ENCODE measurements at places on chromosomes 7 and 10.

DNA sequence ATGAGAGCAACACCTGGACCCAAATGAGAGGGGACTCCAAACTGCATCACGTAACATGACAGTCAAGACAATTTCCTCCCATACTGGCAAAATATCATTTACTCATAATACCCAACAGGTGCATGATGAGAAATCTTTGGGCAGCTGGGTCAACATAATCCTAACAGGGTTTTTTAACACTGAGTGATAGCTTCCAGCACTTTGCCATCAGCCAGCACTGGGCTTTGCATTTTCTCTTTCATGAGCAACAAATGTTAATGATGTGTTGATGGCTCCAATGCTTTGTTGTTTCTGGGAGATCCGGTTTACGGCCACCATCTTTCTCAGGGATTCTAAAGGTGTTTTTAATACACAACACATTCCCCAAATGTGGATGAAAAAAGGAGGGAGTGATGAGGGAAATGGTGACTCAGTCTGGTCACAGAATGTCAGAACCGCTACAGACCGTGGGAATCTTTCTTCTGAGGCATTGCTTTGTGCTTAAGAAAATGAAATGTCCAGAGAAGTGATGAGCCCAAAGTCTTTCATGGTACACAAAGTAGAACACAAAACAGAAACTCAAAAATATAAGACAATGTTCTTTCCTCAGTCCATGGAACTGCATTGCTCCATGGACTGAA, 705.7 kb upstream of the IGFBP3 start:
- DNase-seq = no peak

DNA sequence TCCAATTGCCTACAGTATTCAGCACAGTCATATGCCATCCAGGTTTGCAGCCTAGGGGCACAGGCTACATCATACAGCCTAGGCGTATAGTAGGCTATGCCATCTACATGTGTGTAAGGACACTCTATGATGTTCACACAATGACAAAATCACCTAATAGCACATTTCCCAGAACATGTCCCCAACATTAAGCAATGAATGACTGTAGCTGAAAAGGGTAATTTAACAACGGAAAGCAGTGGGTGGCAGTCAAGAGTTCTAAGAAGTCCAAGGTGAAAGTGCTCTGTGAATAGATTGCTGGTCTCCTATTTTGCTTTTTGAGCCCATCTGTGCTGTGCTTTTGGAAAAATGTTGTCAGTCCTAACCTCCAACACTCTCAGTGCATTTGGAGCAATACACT, 162.6 kb downstream of the KLF6 start:
- no peak for DNase-seq

DNA sequence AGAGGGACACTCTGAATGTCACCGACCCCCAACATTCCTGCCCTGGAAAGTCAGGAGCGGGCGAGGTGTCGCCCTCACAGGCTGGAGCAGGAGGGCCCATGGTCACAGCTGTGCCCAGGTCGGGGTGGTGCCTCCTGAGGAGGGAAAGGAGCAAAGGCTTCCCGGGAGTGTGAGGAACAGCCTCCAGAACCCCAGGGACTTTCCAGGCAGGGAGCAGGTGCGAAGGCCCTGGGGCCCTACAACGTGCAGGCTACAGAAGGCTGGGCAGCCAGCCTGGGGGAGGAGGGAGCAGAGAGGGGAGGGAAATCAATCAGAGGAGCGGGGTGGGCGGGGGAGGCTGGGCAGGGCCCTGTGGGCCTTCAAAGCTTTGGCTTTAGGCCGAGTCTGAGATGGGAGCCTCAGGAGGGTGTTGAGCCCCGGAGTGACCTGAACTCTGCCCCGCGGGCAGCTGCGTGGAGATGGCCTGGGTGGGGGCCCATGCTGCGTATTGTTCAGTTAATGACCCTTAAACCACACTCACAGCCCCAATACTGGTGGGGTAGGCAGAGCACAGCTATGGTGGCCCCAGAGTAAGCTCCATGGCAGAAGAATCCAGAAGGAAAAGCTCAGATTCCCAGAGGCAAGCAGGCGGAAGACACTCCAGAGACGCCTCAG, 44.2 kb upstream of the PPP2R2D start:
- no peak for DNase-seq

- DNase-seq = no peak
These were observed 20.3 kb upstream of the CPXM2 start for GRCh38 chr10:123911866-123912265.

GRCh38 chr7:55651057-55651456, 78.8 kb upstream of the VOPP1 start:
- no peak for DNase-seq

DNA sequence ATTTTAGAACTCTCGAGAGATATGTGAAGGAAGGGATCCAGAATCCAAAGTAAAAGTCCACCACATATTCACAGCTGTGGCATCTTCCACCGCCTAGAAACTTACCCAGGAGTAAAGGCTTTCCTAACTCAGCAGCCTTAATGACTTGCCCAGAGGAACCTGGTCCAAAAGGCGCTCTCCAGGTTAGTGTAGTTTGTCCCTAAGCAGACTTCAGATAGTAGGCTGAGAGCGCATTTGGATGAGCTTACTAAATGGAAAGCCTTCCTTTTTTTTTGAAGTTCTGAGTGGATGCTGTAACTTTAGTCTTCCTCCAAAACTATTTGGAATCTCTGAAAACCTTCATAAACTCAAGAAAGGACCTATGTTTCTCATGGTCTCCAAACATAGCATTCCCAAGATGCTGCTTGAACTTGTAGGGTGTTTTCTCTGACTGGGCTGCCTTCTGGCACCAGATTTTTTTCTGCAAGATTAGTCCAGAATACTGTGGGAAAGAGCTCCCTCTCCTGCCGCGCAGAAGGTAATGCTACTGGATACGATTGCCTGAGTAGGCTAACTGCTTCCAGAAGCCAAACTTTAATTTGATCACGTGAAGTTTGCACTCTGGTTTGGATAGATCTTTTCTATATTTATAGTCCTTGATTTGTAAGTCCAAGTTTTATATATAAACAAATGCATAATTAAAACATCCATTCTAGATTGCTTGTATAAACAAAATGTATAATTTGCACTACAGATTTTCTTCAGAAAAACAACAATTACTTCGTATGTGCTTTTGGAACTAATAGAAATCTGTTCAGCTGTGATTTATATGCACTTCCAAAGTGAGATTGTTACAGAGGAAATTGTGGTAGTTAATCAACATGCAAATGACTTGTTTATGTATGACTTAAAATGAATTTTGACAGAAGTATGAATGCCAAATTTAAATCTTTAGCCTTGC, 19.6 kb upstream of the GPR37 start:
- DNase-seq = no peak

- no peak for DNase-seq
These were observed 713.1 kb downstream of the DNAJB9 start for GRCh38 chr7:109282726-109283125.

GRCh38 chr7:157977717-157978496, 609.7 kb downstream of the PTPRN2 start:
- DNase-seq = no peak

DNA sequence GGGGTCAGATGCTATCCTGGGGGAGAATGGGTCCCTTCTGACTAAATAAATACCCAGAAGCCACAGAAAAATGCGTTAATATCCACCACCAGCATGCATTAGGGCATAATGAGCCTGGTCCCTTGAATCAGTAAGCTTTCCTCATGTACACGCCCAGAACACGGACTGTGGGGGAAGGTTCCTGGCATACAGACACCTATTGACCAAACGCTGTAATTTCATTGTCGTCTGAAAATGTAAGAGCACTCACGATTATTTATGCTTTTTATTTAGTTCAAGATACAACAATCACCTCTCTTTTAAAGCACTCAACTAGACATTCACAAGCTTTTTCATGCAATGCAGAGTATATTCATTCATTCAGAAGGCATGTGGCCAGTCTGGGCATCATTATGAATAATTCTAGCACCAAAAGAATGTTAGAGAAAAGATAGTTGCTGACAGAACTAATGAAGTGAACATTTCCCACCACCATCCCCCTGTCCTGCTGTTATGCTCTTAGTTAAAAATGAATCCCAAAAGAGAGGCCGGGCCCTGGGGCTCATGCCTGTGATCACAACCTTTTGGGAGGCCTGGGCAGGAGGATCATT, 101.0 kb downstream of the SVIL start:
- no peak for DNase-seq

GRCh38 chr10:63922468-63923284, 401.5 kb downstream of the REEP3 start:
- DNase-seq = no peak

DNA sequence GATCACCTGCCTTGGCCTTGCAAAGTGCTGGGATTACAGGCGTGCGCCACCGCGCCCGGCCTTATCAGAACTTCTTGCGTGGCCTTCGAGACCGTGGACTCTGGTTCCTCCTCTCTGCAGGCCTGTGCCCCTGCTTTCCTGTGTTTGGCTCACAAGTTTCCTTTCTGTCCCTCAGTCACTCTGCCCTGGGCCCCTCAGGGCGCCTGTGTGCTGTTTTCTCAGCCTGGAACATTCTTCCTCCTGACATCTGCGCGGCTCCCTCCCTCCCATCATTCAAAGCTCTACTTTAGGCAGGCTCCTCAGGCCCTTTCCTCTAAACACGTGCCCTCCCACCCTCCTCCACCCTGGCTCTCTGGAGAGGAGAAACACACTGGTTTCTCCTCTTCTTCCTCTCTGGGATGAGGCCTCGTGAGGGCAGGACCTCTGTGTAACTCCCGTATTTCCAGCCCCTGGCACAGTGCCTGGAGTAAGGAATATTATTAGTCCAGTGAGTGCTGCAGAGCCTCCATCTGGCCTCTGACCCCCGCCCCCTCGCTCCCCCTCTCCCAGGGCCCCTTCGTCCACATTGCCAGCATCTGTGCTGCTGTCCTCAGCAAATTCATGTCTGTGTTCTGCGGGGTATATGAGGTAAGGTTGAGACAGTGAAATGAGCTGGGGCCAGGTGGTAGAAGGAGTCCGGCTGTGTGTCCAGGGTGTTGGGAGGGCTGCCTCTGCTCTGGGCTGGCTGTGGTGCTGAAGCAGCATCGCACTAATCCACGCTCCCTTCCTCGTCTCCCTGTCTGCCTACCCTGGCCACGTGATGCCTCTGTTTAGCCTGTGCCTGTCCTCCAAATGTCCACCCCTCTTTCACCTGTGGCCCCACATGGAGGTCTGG, 7.1 kb downstream of the CLCN1 start:
- DNase-seq = no peak

GRCh38 chr7:26153241-26153822, 1.3 kb downstream of the NFE2L3 start:
- DNase-seq = peak; percentile 57

GRCh38 chr10:76998451-76998850, 639.2 kb downstream of the KCNMA1 start:
- no peak for DNase-seq

DNA sequence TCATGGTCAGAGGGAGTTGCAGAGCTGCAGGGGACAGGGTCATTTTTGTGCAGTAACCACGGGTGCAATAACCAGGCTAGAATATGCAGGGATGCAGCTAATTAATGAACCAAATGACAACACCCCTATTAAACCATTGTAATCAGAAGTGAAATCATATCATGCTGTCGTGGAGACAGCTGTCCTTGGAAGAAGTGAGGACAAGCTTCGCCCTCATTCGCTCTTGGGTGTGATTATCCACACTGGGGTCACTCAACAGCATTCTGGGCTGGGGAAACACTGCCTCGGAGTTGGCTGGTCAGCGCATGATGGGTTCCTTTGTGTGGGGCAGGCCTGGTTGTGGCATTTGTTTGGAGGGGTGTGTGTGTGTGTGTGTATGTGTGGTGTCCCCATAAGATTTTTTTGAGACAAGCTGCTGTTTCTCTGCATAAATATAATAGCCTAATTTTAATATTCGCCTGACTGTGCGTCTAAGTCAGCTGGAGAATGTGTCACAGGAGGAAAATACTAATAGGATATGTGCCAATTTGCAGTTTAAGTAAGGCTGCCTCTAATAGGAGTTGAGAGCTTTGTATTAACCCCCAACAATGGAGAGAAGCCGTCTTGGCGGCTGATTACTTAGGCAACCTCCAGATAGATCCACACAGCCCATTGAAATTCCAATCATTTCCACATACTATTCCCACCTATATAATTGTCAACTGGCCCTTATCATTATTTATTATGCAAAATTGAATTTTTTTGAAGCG, 149.4 kb downstream of the DNAJB6 start:
- no peak for DNase-seq

GRCh38 chr7:51134013-51134441, 182.6 kb downstream of the COBL start:
- no peak for DNase-seq

DNA sequence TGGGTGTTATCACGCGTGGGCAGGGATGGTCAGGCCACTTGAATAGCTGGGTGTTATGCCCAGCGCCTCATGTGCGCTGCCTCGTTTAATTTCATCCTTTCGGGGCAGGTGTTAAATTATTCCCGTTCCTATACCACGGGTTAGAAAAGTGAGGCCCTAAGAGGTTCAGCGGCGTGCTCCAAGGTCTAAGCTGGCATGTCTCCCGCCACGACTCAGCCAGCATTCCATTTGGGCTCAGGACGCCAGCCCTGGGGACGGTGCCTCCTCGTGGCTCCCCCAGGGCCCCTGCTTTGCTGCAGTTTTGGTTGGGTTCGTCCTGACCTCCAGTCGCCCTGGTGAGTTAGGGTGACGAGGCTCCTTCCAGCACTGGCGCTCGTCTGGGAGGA, 124.5 kb downstream of the TRRAP start:
- no peak for DNase-seq

DNA sequence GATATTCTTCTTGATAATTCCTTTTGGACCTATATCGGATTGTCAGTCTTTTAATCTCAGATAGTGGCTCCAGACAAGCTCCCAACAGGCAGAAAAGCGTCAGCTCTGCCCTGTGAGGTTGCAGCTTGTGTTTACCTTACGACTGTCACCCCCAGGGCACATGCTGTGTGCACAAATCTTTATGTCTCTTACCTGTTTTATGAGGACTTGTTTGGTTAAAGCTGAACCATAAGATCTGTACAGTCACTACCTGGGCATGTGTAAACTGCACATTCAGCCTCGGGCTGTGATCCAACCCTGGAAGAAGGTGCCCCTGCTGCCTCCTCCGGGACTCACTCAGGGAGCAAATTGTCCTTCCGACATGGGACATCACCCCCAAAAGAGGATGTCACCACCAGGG, 119.8 kb downstream of the GALNT17 start:
- no peak for DNase-seq
